ENCODE measurements at places on chromosomes 13 and 19. TPM values are rescaled to one million over a fixed set of nuclear protein-coding genes. Genes with fewer than 3 reads are reported as not detected.

- DNase-seq, result no peak
These were observed 14.5 kb downstream of the SLC46A3 start for GRCh38 chr13:28704282-28704681.

METTL21C gene
- total RNA-seq, result not detected

- no peak for DNase-seq
These were observed 145.2 kb downstream of the RFC3 start for GRCh38 chr13:33963134-33963533.

- no peak for DNase-seq
These were observed at the start of gene PMIS2 for GRCh38 chr19:35585848-35586247. Gene PMIS2 (plus strand): TSS chr19:35586173. CDS start chr19:35586260, 87 bp downstream.

SYCN gene
- not detected for total RNA-seq

TMEM190 gene
- not detected for total RNA-seq

Measured in left ventricle myocardium inferior (tissue), 1 donor.